Right cardiac atrium (tissue), 5 donors: ENCODE measurements at places on chromosomes 1 and 21. TPM values are rescaled to one million over a fixed set of nuclear protein-coding genes. Genes with fewer than 3 reads are reported as not detected.

DNA sequence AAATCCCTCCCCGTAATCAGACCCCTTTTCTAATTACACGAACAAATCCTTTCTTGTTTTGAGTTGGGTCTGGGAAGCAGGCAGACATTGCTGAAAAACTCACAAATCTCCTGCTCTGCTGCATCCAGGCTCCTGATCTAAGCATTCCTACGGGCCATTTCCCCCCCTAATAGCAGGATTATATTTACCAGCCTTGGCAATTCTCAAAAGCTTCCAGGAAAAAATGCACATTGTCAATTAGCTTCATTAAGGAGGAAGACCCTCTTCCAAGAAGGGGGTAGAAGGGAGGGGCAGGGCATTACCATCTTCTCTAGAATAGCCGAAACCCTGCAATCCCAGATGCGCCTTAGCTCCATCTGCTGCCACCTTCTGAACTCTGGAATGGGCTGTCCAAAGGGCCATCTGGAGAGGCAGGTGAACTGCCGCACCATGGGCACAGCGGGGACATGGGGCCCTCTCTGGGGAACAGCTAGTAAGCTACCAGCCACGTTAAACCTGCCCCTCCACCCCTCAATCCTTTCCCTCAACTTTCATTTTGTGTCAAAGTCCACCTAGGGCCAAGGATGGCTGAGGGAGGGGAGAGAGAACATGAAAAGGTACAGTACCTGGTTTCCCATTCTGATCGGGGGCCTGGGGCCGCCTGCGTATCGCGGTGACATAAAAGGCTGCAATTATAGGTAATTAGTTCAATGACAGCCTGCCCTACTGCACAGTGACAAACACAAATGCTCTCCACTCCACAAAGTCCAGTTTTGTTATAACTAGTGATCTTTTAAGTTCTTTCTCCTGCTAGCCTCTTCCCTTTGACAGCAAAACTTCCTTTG lies 56.8 kb downstream of the MRPL37 start:
- DNase-seq = no peak

DNA sequence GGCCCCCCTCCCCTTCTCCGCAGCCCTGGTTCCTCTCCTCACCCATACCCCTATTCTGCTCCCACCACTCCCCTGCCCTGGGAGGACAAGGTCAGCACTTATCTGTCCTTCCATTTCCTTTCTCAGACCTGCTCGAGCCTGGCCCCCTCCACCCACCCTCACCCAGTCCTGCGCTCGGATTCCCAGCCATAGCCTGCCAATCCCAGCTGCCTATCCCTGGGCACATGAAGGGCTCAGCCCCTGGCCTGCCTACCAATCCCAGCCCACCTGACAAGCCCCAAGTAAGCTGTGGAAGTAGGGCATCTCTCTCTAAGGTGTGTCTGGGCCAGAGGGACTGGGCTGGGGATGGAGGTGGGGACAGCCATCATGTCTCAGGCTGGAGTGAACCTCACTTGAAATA lies 5.4 kb downstream of the BLACAT1 start:
- no peak for DNase-seq

GRCh38 chr1:168288311-168289052 lies 7.8 kb downstream of the TBX19 start:
- no peak for DNase-seq

- no peak for DNase-seq
Measured at GRCh38 chr1:244067893-244068292, 16.8 kb downstream of the ZBTB18 start.

- DNase-seq = no peak
Measured at GRCh38 chr1:208950206-208950605, 633.3 kb upstream of the CAMK1G start.

DNA sequence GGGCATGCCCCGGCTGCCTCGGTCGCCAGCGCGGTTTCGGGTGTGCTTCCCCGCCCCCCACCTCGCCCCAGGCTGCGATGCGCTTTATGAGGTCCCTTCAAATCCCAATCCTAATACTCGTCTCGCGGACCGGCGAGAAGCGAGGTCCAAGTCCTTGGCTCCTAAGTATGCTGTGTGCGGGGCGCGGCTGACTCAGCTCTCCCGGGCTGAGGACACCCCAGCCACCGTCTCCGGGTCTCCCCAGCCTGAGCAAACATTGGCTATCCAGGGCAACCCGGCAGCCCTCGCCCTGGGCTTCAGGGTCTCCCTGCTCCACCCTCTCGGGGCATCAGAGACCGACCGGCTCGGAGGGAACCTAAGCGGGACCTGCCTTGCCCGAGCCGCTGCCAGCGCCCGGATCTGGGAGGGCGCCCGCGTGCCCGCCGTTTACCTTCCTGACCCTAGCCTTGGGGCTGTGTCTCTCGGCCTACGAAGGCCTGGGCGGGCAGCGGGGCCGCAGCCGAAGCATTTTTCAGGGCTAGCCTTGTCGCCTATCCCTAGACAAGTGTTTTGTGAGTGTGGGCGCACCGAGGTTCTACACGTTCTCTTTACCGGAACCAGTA lies 1.2 kb downstream of the ITPKB start:
- DNase-seq = peak; percentile 80

DNA sequence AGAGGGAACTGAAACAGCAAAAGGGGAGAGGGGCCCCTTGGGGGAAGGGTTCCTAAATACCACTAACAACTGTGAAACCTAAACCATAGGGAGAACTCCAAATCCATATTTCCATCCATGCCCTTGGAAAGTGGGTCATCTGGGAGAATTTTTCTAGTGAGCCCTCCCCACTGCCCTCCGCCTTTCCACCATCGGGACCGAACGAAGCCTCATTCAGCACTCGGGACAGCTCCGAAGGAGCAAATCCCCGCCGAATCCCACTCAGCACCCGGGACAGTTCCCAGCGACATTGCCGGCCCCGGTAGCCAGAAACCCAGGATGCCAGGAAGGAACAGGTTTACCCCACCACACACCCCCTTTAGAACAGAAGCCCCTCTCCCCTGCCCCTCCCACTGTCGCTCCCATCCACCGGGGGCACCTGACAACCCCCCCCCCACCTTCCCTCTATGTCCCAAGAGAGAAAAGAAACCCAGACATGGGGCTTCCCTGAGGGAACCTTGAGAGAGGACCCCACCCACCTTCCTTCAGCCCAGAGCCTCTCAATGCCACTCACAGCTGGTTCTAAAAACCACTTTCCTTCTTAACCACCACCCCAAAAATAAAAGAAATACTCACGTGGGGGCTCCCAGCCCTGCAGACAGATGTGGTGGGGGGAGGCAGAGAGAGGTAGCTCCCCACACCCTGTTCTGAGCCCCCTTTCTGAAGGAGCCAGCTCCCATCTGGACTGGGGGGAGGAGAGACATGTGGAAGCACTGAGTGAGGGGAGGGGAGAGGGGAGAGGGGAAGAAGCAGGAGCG lies 4.5 kb downstream of the DLGAP3 start:
- peak; percentile 85 for DNase-seq

GRCh38 chr1:170885551-170885950 lies 49.8 kb upstream of the MROH9 start:
- DNase-seq = no peak

GRCh38 chr1:228927946-228928898 lies 192.9 kb downstream of the RHOU start:
- no peak for DNase-seq

- DNase-seq = no peak
Measured at GRCh38 chr1:225666495-225666894, 13.6 kb upstream of the ENAH start.

Gene DYNLT5
- 1.5 TPM for total RNA-seq

Gene RAB7B
- total RNA-seq = 3.9 TPM

Gene NPL
- 9.2 TPM for total RNA-seq

Gene RHOU
- total RNA-seq = 11.3 TPM

Gene DIRAS3
- total RNA-seq = 6.6 TPM
